ENCODE measurements at places on chromosomes 12 and 14.

DNA sequence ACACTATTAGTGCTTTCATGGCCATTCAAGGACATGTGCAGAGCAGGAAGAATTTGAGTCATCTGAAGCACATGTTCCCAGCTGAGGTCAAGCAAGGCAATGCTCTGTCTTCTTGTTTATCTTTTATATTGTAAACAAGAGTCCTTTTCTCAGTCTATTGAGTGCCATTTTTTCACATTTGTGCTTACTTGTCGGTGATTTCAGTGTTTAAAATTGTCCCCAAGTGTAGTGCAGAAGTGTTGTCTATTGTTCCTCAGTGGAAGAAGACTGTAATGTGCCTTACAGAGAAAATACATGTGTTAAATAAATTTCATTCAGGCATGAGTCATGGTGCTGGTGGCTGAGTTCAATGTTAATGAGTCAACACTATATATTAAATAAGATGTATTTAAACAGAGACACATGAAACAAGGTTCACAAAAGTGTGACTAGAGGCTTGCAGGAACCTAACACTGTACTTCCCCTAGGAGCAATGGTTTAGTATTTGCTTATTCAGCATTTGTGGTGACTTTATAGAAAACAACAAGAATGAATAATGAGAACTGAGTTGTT, 391.1 kb downstream of the LRIG3 start:
- no peak for DNase-seq

- peak; percentile 54 for DNase-seq
Observed at GRCh38 chr14:56216626-56217379, 98.6 kb downstream of the PELI2 start.

DNA sequence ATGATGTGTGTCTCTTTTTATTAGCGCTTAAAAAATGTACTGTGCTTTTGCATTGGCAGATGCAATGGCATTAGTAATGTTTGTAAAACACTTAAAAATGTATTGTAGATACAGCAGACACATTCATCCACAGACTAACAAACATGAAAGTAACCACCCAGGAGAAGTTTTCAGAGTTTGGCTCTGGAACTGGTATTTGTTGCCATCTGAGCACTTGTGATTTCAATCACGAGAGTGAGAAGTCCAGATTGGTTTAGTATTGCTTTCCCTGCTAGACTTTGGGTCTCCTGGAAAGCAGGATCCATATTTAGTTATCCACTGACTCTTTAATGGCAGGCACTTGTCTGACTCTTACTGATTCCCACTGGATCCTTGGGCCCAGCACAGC, 13.2 kb downstream of the RASSF8 start:
- no peak for DNase-seq

DNA sequence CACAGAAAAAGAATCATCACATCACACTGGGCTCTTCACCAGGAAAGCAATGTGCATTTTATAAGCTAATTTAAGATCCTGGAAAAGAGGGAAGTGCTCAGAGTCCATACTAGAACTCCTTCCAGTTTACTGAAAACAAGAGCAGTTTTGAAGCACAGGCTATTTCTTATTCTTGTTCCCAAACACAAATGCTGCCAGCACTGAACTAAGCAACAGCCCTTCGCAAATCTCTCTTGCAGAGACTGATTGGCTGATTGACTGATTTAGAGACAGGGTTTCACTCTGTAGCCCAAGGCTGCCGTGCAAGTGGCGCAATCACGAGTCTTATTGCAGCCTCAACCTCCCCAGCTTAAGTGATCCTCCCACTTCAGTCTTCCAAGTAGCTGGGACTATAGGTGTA, 44.8 kb downstream of the BCL2L14 start:
- DNase-seq = no peak

- DNase-seq = no peak
Observed at GRCh38 chr12:100497105-100497795, 23.6 kb downstream of the NR1H4 start.

GRCh38 chr12:53102883-53103807, at the start of gene SOAT2:
SOAT2 (plus strand) TSS chr12:53103486; CDS start chr12:53103578, 92 bp downstream.
- peak; percentile 5 for DNase-seq

GRCh38 chr12:107530701-107531100, 154.9 kb upstream of the PWP1 start:
- no peak for DNase-seq

DNA sequence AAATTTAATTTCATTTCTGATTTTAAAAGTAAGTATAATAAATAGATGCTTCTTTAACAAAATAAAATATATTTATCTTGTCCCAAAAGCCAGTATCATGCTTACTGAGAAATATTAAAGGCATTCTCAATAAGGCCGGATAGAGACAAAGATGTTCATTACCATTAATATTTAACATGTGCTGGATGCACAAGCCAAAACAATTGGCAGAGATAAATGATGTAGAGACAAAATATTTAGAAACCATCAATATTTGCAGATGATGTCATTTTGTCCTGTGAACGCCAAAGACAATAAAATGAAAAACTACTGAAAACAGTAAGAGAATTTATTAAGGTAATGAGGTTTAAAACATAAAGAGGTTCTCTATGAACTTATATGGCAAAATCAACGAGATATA, 313.5 kb downstream of the ITPR2 start:
- DNase-seq = no peak

DNA sequence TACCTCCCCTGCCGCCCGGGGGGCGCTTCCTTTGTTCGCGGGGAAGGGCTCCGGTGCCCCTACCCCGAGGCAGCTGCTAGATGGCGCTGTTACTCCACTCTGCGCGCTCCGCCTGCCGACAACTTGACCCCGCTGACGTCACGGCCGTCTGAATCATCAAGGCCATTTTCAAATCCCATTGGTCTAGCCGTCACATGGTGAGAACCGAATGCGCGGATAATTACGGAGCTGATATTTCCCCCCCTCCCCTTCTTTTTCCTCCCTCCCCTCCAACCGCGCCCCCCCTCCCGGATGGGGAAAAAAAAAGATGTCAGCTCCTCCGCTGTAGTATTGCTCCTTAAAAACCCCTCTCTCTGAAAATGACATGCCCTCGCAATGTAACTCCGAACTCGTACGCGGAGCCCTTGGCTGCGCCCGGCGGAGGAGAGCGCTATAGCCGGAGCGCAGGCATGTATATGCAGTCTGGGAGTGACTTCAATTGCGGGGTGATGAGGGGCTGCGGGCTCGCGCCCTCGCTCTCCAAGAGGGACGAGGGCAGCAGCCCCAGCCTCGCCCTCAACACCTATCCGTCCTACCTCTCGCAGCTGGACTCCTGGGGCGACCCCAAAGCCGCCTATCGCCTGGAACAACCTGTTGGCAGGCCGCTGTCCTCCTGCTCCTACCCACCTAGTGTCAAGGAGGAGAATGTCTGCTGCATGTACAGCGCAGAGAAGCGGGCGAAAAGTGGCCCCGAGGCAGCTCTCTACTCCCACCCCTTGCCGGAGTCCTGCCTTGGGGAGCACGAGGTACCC, at the start of gene HOXC10:
TSS of gene HOXC10 (plus strand) at position 246 of the 791 bp plus-strand sequence. CDS start at position 360, 114 bp downstream.
- peak; percentile 87 for DNase-seq

All from MV-4-11 (cell line).